ENCODE measurements at places on chromosomes 2 and 18.

DNA sequence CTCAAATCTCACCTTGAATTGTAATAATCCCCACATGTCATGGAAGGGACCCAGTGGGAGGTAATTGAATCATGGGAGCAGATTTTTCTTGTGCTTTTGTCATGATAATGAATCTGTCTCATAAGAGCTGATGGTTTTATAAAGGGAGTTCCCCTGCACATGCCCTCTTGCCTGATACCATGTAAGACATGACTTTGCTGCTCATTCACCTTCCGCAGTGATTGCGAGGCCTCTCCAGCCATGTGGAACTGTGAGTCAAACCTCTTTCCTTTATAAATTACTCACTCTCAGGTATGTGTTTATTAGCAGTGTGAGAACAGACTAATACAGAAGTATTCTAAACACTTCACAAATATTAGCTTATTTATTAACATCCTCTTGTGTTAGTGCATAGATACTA, 516.7 kb downstream of the LRRTM4 start:
- DNase-seq: no peak

DNA sequence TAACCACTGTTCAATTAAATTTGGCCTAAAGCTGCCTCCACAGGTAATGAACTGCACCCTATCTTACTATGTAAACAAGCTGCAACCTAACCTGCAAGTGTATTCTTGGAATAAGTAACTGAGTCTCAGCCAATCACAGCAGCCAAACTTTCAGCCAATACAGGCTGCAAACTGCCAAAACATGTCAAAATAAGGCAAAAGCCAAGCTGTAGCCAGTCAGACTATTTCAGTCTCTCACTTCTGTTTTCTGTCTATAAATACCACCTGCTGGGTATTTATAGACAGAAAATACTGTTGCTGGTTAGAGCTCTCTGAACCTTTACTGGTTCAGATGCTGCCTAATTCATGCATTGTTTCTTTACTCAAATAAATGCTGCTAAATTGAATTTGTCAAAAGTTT, 14.3 kb downstream of the C2orf76 start:
- DNase-seq: no peak

- DNase-seq: no peak
Observed at GRCh38 chr2:102033031-102033749, 41.4 kb downstream of the IL1R2 start.

DNA sequence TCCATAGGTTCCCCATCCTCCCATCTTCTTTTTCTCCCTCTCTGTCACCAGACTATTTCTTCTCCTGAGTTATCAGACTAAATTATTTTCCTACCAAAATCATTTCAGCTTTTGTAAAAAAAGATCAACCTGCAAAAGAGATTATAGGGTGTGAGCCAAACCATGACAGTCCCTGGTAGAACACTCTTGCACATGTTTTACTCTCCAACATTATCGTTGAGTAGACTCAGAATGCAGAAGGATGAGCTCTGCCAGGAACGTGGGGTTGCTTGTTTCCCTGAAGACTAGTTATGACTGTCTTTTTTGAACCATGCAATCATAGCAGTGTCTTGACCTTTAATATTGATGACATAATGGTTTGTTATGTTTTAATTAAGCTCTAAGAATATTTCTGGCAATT, 360.1 kb upstream of the VWC2L start:
- DNase-seq: no peak

GRCh38 chr2:133599811-133600210, 31.5 kb upstream of the NCKAP5 start:
- no peak for DNase-seq

DNA sequence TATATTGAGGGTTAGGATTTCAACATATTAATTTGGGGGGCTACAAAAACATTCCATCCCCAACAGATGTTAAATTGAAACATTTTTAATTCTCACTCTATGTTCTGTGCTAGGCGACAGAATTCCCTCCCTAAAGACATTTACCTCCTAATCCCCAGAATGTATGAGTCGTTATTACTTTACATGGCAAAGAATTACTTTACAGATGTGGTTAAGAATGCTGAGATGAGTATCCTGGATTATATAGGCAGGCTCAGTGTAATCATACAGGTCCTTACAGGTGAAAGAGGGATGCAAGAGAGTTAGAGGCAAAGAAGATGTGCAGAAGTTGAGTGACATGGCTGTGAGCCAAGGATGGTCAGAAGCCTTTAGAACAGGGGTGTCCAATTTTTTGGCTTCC, 974.1 kb upstream of the ACVR2A start:
- DNase-seq: no peak

Measured in SK-N-MC (cell line).